ENCODE measurements at places on chromosomes 7 and 10.

DNA sequence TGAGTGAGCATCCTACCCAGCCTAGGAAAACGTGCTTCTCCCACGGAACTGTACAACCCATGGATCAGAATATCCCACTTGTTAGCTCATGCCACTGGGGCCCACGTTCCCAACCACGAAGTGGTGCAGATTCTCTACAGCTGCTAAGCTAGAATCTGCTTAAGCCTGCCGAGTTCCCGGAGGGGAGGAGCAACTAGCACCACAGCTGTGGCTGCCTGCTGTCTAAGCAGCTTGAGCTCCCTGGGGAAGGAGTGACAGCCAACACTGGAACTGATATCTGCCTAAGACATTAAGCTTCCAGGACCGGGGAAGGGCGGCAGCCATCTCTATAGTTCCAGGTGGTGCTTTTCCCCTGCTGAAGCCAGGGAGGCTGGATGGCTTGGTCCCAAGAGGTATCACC lies 334.7 kb upstream of the CHRM2 start:
- no peak for DNase-seq

- DNase-seq = no peak
Observed at GRCh38 chr7:25272265-25272664, 44.0 kb upstream of the NPVF start.

- DNase-seq = no peak
Observed at GRCh38 chr10:123284022-123284421, 129.8 kb downstream of the BUB3 start.

DNA sequence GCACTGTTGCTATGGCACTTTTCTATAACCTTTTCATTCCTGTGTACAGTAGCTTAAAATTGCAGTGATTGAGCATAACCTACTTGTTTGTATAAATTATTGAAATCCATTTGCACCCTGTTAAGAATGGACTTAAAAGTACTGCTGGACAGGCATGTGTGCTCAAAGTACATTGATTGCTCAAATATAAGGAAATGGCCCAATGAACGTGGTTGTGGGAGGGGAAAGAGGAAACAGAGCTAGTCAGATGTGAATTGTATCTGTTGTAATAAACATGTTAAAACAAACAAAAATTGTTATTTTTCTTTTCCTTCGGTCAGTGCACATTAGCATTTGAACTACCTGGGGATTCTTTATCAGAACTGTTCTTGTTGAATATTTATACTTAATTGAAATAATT lies 57.1 kb upstream of the BAMBI start:
- no peak for DNase-seq

GRCh38 chr10:112562809-112563663 lies 116.0 kb downstream of the VTI1A start:
- DNase-seq = no peak

DNA sequence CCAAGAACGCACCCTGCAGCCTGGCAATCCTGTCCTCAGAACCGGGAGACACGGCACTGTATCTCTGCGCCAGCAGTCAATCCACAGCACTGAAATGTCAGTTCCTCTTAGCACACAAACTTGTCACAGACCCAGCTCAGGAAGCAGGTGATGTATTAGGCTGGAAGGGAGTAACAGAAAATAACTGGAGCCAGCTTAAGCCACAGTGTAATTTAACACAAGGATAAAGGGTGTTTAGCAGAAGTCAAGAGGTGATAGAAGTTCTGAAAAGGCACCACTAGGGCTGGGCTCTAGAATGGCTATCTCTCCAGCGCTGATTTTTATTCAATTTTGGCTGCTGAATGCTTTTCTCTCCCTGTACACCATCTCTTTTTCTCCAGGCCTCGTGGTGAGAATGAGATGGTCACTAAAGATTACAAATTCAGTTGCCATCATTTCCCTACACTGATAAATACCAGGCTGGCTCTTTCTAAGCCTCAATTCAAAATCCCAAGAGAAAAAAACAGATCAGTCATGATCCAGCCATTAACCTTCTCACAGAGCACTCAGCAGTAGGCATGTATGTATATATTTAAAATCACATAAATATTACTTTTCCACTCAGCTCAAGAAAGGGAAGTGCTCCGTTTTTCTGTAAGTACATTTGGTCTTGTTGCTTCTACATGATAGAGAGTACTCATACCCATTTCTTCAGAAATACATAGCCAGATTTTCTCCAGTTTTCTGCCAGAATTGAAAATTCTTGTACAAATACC lies 102.7 kb upstream of the PRSS1 start:
- no peak for DNase-seq

- no peak for DNase-seq
Observed at GRCh38 chr10:130341356-130341755, 205.2 kb downstream of the GLRX3 start.

DNA sequence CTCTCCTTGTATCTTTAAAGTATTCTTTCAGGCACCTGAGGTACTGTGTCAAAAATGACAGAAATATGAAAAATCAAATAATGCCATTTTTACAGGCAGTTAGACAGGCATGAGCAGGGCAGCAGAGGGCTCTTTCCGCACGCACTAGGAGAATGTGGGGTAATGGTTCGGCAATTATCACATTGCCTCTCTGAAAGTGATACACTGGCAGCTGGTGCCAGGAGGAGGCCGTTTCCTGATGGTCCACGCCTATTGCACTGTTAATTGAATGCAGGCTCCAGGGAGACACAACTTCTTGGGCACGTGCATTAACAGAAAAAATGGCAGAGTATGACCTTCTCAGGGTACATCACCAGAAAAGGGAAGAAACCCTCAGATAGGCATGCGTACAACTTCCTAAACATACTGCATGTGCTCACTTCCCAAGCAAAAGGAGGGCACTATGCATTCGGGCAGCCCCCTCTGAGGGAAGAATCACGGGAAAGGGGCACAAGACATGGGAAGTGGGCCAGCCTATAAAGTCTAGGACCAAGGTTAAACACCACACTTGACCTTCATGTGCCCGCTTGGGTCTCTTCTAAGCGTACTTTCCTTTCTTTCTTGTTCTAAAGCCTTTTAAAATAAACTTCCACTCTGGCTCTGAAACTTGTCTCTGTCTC lies 161.7 kb downstream of the TNS3 start:
- no peak for DNase-seq

DNA sequence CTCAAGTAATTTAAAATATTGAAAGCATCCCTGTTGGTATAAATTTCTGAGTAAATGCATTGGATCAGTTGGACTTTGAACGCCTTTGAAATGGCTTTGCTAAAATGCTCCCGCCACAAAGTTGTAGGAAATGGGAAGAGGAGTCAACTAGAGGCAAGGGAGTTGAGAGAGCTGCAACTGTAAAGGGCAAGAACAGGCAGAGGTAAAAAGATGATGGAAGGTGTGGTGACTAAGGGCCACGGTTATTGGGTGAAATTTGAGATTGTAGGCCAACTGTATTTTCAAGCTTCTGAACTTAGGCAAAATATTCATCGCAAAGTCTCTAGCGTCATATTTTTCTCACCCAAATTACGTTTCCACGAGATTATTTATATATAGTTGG lies 595 bp upstream of the SUMF2 start:
- DNase-seq = no peak

GRCh38 chr10:60299961-60300883 lies 89.5 kb downstream of the ANK3 start:
- DNase-seq = no peak

DNA sequence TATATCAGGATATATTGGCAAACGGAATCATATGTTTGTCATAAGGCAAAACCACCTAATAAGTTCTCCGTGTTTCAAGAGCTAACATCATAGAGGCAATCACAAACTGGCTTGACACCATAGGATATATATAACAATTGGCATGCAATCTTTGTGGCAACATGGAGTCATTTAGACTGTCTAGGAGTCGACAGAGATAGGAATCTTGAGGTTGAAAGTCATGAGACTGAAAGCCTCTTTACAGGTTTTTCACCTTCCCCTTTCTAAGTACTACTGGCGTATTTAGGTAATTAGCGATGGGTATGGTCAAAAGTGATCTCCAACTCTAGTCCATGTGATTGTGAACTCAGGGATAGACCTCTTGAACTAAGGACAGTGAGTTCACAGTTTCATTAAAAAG lies 63.7 kb downstream of the THSD7A start:
- DNase-seq = no peak

DNA sequence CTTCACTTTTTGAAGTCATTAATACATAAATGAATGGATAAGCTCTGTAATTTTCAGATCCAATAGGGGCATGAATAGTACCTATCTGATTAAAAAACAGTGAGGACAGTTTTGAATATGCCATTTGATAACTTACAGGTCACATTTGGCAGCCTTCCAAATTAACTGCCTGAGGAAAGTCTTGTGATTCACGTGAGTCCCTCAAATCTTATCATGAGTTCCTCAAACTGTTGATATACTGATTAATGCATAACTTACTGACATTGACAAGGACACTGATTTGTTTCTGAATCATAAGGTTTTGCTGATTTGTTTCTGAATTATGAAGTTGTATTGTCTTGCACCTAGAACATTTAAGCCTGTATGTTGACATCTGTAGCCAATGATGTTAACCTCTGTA lies 55.1 kb downstream of the ANKMY2 start:
- DNase-seq = no peak

- no peak for DNase-seq
Observed at GRCh38 chr7:47484457-47484856, 97.5 kb downstream of the TNS3 start.

DNA sequence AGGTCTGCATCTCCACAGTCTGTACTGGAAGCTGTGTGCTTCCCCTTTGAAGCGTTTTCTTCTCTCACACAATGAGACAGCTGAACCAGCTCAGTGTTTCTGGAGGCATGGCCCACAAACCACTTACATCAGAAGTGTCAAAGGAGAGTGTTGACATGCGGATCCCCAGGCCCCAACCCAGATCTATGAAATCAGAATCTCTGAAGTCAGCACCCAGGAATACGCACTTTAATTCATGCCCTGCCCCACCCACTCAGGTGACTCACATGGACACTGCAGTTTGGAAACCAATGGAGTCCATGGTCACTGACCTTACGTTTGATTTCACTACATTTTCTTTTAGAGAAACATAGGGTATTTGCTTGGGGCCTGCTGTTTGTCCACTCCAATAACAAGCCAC lies 19.0 kb downstream of the TLL2 start:
- no peak for DNase-seq

DNA sequence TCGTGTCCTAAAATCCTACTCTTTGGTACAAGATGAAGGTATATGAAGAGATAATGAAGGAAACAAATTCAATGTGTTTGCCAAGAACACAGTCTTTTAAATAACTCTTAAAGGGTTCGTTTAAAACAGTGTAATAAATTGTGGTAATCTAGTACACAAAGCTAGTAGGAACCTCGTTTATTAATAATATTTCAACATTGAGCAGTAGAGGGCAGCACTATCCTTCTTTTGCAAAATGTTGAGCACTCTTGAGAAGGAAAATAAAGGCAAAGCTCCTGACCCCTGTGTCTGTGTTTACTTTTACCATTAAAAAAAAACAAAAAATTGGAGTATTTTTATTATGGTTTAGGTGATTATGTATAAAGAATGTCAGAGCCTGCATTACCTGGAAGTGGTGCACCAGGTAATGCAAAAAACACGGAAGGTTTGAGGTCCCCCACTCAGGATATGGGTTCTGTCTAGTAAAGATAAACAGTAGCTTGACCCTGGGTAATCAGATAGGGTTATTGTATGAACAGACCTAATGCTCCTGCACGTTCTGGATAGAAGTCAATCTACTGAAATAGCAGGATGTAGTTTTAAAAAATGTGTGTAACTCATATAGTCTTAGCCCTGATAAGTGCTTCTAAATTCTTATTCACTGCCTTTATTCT lies 5.7 kb upstream of the GOT1 start:
- DNase-seq = no peak

- no peak for DNase-seq
Observed at GRCh38 chr10:63504145-63504881, 16.9 kb upstream of the REEP3 start.

- no peak for DNase-seq
Observed at GRCh38 chr7:377080-378040, 87.4 kb downstream of the FOXL3 start.

GRCh38 chr10:22438711-22439110 lies 93.4 kb downstream of the SPAG6 start:
- DNase-seq = no peak

Measured in activated T-helper 1 cell treated with Interleukin-2 at 50 U/mL for 16 hours (primary cell).